ENCODE measurements at places on chromosomes 5 and 9.

- DNase-seq, result no peak
Observed at GRCh38 chr5:68628082-68628814, 412.7 kb downstream of the PIK3R1 start.

- DNase-seq, result peak; percentile 89
Observed at GRCh38 chr5:100900796-100901781, 2.0 kb downstream of the ST8SIA4 start.

DNA sequence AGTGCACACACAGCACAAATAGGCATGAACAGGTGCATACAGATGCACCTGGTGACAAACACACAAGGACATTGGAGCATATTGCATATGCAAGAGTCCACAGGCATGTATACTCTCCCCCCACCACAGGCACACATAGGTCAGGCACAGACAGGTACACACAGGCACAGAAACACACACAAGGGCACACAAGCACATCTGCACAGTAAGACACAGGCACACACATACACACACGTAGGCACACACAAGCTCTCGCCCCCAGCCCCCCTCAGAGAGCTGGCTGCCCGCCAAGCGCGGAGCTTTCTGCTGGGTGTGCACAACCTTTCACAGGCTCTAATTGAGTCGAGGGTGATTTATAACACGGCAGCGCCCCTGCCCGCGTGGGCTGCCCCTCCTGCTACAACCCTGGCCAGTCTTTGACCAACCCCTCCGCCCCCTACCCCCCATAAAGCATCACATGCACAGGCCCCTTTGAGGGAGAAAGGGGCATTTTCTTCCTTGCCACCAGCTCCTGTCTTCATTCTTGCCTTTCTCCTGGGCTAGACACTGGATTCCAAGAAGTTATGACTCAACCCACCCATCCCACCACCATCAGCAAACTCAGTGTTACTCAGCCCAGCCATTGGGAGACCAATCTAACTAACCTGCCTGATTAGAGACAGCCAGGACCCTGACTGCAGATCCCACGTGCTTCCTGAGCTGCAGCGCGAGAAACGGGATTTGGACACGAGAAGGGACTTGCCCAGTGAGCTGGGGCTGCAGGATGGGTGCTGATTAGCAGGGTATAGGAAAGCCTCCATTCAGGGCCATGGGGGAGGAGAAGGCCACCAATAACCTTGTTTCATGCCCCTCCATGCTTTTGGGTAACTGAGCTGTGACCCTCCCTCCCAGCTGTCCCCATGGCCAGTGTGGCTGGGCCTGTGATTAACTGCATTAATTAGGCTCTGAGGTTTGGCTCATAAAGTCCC, 42.8 kb upstream of the PSD2 start:
- DNase-seq, result no peak

- no peak for DNase-seq
Observed at GRCh38 chr5:156096259-156096658, 230.7 kb upstream of the SGCD start.

DNA sequence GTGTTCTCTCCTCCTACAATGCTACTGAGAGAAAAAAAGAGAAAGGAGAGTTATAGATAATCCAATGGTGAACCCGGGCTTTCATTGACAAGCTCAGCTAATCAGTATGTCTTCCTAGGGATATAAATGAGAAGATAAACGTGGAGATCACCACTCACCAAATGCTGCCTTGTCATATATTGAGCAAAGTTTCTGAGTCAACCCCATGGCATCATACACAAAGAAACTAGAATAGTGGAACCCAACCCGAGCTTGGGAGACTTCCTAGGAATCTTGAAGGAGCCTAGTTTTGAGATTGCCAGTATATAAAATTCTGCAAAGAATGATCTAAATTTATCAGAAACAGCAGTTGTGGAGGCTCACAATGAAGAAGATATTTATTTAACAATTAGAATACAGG, 47.8 kb downstream of the PTPN3 start:
- no peak for DNase-seq

DNA sequence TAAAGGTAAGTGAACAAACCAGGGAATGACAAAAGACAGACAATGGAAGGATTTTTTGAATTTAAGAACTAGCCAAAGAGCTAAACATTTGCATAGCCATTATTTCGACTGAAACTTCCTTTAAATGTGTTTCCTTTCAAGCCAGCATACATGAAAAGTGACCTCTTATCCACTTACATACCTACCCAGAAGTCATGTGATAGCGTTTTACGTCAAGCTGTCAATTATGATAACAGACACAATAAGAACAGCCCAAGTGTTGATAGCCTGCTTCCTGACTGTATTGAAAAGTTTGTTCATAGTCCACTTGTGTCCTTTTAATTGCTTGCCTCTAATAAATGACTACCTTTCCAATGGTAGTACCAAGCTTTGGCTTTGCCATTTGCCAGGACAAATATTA, 206.0 kb downstream of the NFIB start:
- DNase-seq, result no peak

- DNase-seq, result no peak
Observed at GRCh38 chr5:8701251-8701650, 832.3 kb downstream of the MTRR start.

DNA sequence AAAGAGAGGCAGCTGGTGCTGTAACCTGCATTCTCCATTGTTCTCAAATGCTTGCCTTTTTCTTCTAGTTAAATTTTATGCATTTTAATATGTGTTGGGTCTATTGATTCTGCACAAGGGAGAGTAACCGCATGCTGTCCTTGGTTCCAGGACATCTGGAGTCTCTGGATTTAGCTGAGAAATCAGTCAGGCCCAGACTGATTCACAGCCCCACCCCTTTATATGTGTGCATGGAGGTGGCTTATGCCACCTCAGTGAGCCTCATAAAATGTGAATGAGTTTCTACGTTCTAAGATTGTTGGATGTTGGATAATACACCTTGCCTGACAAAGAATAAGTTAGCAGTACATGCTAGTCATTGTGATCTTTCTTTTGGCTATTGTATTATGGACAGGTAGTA, 110.1 kb upstream of the PANK3 start:
- DNase-seq, result no peak

DNA sequence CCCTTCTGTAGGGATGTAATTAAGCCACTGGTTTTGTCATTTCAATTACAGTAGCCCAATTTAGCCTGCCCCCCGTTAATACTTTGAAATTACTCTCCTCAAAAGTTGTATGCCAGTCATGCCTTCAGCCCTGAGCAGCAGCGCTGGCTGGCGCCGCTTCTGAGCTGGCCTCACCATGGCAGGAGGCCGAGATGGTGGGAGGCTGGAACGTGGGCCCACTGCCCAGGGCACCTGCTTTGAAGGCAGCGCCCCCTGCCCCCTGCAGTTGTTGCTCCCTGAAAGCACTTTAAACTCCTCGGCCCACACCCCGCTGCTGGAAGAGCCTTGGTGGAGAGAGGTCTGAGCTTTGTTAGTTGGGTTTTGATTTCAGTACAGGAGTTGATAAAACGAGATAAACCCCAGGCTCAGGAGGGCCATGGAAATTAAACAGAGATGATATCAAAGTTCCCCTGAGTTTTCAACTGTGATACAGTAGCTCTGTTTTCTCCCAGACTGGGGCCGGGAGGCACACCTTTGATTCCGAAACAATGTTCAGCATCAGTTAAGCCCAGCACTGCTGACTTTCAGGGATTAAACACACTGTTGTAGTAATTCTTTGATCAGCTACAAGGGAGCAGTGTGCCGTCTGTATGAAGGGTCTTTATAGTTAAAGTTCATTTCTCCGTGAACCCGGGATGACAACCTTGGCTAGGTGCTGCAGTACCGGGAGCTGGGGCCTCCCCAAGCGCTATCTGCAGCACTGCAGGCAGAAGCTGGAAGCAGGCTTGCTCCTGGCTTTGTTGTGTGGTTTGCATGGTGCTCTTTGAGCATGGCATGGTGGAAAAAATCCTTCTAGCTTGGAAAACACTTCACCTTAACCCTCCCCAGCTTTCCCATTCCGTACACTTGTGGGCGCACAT, 9.5 kb downstream of the MVB12B start:
- no peak for DNase-seq

DNA sequence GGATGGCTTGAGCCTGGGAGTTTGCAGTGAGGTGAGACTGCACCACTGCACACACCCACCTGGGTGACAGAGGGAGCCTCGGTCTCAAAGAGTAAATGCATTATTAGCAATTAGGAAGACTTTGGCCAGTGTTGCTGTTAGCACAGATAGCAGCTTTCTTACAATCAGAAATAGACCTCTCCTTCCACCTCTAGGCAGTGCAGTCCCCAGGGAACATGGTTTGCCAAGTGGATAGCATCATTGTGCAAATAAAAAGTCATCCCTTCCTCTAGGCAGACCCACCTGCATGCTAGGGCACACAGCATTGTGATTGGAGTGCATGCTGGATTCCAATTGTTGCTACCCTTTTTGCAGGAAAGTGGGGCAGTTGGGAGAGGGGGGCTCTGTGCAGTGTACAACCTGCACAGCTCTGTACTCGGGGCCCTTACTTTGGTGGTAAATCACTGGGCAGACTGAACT, 77.9 kb upstream of the KLF9 start:
- DNase-seq, result no peak

- no peak for DNase-seq
Observed at GRCh38 chr5:91503321-91503720, 120.2 kb upstream of the ARRDC3 start.

GRCh38 chr5:398475-399295, 44.3 kb upstream of the EXOC3 start:
- DNase-seq, result no peak

DNA sequence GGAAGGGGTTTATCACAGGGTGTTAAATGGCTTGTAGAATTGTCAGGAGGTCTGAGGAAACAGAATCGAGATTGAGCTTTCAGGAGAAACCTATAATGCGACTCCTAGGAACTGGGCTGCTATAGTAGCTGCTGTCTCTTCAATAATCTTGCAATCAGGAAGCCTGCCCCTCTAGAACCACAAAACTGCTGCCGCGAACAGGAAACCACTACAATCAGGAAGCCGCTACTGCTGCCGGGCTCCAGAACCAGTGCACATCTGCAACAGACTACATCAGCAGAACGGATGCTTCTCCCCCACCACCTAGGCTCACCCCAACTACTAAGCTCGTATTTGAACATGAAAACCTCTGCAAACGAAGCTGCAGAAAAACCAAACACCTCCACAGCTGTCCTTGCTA, 31.6 kb downstream of the TNFSF8 start:
- DNase-seq, result peak; percentile 21

GRCh38 chr9:91908746-91909145, 41.3 kb downstream of the ROR2 start:
- DNase-seq, result no peak

DNA sequence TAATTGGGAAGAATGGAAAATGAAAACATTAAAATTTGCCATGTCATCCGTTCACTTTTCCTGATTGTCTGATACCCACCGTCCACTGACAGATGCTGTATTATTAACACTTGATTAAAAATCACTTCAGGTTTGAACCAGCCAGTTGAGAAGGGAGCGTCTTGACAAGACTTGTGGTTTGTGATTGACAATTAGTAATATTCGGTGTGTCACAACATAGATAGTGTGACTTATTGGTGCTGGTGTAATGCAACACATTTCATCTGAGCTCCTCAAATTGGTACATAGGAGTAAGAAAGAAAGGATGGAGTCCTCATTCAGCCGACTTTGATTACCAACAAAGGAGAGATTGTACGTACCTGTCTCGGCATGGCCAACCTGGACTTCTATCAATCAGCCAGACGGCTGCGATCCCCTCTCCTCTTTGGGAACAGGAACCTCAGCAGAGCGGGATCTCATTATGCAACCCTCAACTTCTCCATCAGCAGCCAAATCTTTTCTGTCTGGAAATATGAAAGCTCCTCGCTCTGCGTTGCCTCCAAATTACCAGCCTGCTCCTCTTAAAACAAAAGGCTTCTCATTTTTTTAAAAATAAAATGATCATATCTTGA, 211.7 kb upstream of the MVB12B start:
- no peak for DNase-seq

- no peak for DNase-seq
Observed at GRCh38 chr5:80453366-80453765, 34.5 kb upstream of the FAM151B start.

DNA sequence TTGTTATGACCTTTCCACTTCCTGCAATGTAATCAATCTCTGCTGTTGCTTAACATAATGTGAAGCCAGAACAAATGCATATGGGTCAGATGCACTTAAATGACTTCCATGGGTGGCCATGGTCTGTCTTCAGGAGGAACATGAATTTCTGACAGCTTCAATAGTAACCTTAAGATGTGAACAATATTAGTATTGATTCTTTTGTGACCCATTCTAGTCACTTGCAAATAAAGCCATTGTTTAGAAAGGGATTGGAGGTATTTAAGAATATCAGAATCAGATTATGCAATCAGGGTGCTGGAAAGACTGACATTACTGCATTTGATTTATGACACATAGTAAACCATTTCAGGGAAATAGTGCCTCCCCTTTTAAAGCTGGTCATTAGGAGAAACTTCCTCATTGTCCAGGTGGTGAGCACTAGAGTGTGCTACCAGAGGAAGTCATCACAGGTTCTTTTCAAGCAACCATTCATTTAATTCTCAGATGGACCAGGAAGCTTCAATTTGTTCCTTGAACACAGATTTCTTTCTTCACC, 32.1 kb downstream of the GRIN3A start:
- DNase-seq, result no peak

- DNase-seq, result no peak
Observed at GRCh38 chr9:127980060-127980705, 606 bp downstream of the EEIG1 start.

- DNase-seq, result peak; percentile 4
Observed at GRCh38 chr5:1724822-1725602, 74.6 kb downstream of the MRPL36 start.

- no peak for DNase-seq
Observed at GRCh38 chr5:19189176-19189575, 798.8 kb downstream of the CDH18 start.

GRCh38 chr5:125411744-125412560, 665.5 kb upstream of the ZNF608 start:
- no peak for DNase-seq

- no peak for DNase-seq
Observed at GRCh38 chr5:111143910-111144309, 51.8 kb downstream of the WDR36 start.

DNA sequence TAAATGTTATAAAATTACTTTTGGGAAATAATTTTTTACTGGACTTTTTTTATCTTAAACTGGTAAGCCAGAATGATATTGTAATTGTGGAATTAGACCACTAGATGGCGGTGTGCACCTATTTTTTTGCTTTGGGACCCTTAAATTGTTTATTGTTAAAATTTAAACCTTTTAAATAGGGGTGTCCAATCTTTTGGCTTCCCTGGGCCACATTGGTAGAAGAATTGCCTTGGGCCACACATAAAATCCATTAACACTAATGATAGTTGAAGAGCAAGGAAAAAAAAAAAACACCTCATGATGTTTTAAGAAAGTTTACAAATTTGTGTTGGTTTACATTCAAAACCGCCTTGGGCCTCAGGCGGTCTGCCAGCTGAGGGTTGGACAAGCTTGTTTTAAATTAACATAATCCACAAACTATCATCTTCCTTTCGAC, 28.4 kb upstream of the GADD45G start:
- DNase-seq, result no peak

DNA sequence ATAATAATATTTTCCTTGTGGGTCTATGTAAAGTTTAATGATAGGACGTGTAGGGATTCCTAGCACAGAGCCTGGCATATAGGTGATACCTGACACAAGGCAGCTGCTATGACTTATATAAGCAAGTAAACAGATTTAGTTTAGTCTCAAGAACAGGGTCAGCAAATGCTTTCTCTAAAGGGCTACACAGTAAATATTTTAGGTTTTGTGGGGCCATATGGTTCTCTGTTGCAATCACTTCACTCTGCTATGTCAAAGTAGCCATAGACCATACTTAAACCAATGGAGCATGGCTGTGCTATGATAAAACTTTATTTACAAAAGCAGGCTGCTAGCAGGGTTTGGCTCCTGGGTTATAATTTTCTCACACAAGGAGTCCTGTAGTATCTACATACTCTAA, 204.8 kb upstream of the KLF4 start:
- DNase-seq, result no peak

- DNase-seq, result no peak
Observed at GRCh38 chr9:137096785-137097546, 10.2 kb downstream of the MAN1B1 start.
